ENCODE measurements at places on chromosomes 16 and 17. TPM values are rescaled to one million over a fixed set of nuclear protein-coding genes. Genes with fewer than 3 reads are reported as not detected.
A peak's percentile ranks its signal among the peaks of the same experiment; 100 is the strongest.

The TBC1D28 gene
- total RNA-seq, result not detected

The TAC4 gene
- not detected for total RNA-seq

The SCNN1B gene
- not detected for total RNA-seq

The ASGR1 gene
- total RNA-seq, result 1.1 TPM

The HEATR9 gene
- total RNA-seq, result 6.7 TPM

The HOXB13 gene
- total RNA-seq, result not detected

- no peak for DNase-seq
- peaks cover 30% of the 10 kb centered on the region for H3K27me3 ChIP-seq
- peak overlapping the region; percentile 64 for H3K27ac ChIP-seq
- H3K4me1 ChIP-seq, result peaks cover 35% of the 10 kb centered on the region
- peak overlapping the region; percentile 86 for H3K4me3 ChIP-seq
Observed at GRCh38 chr17:40063187-40063771, 514 bp downstream of the THRA start.

DNA sequence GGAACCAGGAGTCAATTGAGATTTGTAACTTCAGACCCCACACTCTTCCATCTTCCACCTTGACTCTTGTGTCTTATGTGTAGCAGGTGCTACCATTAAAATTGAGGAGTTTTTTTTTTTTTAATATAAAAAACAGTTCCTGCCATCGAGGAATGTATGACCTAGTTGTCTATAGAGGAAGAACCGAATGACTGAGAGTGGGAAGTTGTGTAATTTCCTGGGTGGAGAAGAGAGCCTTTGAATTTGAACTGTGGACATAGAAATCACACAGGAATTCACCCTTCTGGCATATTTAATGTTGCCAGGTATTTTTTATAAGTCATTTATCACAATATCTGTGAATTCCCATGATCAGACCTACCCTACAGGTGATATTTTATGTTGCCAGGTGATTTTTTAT is 22.0 kb downstream of the SP2 start:
- H3K36me3 ChIP-seq, result peaks cover 9% of the 10 kb centered on the region
- DNase-seq, result no peak
- H3K27ac ChIP-seq, result no peak overlapping the region
- H3K4me1 ChIP-seq, result peaks cover 5% of the 10 kb centered on the region
- H3K27me3 ChIP-seq, result no peaks in the 10 kb centered on the region
- no peak overlapping the region for H3K4me3 ChIP-seq

GRCh38 chr17:27569257-27569722 is 61.7 kb upstream of the LGALS9 start:
- H3K27me3 ChIP-seq, result no peaks in the 10 kb centered on the region
- H3K4me3 ChIP-seq, result no peak overlapping the region
- H3K27ac ChIP-seq, result peak overlapping the region; percentile 61

DNA sequence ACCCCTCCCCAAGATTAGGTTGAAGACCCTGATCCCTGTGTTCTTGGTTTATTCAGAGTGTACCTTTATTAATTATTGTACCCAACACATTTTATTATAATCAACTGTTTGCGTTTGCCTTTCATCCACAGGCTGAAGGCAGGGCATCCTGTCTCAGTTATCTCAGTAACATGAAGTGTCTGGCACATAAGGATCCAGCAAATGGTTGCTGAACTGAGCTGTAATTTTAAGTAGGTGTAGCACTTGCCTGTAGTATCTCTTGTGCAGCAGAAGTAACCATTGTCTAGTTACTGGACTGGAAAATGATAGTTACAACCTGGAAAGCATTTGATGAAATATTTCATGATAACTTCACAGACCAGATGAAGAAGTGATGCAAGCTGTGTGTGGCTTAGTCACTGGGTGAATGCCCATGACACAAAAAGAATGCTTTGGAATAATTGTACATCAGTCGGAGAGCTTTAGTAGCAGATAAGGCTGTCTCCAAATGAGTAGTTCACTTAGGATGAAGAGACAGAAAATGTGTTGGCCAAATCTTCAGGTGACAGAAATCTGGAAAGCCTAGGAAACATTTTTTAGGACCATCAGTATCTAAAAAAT is 56.6 kb downstream of the ESRP2 start:
- DNase-seq, result no peak
- H3K27me3 ChIP-seq, result no peaks in the 10 kb centered on the region
- no peak overlapping the region for H3K27ac ChIP-seq

DNA sequence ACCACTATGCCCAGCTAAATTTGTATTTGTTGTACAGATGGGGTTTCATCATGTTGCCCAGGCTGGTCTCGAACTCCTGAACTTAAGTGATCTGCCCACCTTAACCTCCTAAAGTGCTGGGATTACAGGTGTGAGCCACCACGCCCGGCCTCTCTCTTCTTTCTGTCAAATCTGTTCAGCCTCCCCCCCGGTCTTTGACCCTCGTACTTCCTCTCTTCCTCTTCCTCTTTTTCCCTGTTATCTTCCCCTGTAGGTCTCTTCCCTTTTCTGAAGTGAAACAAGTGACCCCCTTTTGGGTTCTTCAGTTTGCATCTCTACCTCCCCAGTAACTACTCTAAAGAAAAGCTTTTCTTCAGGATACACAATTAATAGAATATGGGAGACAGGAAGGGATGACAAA is 31.7 kb upstream of the DHX40 start:
- H3K27me3 ChIP-seq, result peaks cover 17% of the 10 kb centered on the region
- no peaks in the 10 kb centered on the region for H3K36me3 ChIP-seq
- H3K4me1 ChIP-seq, result peaks cover 2% of the 10 kb centered on the region
- DNase-seq, result no peak

GRCh38 chr16:30656974-30657865 is 1.0 kb upstream of the FBRS start:
- H3K4me3 ChIP-seq, result peak overlapping the region; percentile 81
- H3K36me3 ChIP-seq, result peaks cover 24% of the 10 kb centered on the region
- H3K27me3 ChIP-seq, result no peaks in the 10 kb centered on the region
- peaks cover 34% of the 10 kb centered on the region for H3K4me1 ChIP-seq
- no peak for DNase-seq
- peak overlapping the region; percentile 86 for H3K27ac ChIP-seq

DNA sequence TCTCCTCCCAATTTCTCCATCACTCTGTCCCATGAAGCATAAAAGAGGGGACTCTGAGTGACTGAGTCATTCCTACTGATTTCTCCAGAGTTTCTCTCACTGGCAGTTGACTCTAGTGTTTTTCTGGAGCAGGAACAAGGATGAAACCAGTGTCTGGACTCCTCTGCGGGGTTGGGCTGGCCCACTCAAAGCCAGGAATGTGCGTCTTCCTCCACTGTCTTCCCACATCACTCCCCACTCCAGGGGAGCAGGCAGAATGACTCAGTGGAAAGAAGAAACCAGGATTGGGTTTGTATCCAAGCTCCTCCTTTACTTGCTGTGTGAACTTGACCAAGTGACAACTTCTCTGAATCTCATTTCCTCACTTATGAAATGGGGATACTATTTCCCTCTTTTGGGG is 497.5 kb upstream of the SALL1 start:
- no peaks in the 10 kb centered on the region for H3K27me3 ChIP-seq
- no peaks in the 10 kb centered on the region for H3K36me3 ChIP-seq
- no peak overlapping the region for H3K4me3 ChIP-seq
- DNase-seq, result no peak
- H3K4me1 ChIP-seq, result no peaks in the 10 kb centered on the region

DNA sequence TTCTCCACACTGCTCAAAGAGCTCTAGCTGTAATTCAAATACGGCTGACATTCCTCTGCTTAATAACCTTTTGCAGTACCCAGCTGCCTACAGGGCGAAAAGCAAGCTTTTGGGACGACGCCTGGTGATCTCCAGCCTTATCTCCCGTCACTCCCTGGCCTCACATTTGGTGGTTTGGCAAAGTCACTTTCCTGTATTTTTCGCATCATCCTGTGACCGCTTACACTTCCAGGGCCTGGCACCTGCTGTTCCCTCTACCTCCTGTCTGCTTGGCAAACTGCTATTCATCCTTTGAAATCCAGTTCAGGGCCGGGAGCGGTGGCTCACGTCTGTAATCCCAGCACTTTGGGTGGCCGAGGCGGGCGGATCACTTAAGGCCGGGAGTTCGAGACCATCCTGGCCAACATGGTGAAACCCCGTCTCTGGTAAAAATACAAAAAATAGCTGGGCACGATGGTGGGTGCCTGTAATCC is 2.7 kb upstream of the BHLHA9 start:
- peaks cover 34% of the 10 kb centered on the region for H3K27me3 ChIP-seq
- H3K4me1 ChIP-seq, result peaks cover 13% of the 10 kb centered on the region
- DNase-seq, result no peak
- H3K36me3 ChIP-seq, result no peaks in the 10 kb centered on the region

DNA sequence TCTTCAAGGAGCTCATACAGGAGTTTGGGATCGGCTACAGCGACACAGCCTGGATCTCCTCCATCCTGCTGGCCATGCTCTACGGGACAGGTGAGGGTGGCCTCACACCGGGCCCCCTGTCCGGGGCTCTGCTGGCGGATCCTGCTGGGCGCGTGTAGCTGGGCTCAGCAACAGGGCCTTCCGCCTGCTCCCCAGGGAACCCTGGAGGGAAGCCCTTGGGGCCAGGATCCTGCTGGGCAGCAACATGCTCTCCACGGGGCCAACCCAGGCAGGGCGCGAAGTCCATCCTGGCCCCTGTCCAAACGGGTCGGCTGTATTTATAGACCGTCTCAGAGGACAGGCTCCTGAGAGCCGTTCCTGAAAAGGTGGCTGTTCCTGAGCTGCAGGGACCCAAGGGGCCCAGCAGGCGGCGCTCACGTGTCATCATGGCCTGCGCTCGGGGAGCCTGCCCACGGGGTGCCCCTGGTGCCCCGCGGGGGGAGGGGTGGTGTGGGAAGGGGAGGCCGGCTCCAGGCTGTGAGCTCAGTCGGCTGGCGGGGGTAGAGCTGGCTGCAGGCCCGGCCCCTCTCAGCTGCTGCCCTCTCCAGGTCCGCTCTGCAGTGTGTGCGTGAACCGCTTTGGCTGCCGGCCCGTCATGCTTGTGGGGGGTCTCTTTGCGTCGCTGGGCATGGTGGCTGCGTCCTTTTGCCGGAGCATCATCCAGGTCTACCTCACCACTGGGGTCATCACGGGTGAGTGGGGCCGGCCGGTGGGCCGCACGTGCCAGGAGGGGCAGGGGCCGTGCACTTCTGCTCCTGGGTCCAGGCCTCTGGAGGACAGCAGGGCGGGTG is 7.5 kb downstream of the SLC16A3 start:
- H3K27ac ChIP-seq, result no peak overlapping the region
- no peaks in the 10 kb centered on the region for H3K27me3 ChIP-seq
- peaks cover 26% of the 10 kb centered on the region for H3K4me1 ChIP-seq
- no peak overlapping the region for H3K4me3 ChIP-seq

- no peaks in the 10 kb centered on the region for H3K36me3 ChIP-seq
- no peak for DNase-seq
- peaks cover 2% of the 10 kb centered on the region for H3K27me3 ChIP-seq
- H3K4me1 ChIP-seq, result no peaks in the 10 kb centered on the region
- H3K4me3 ChIP-seq, result no peak overlapping the region
Observed at GRCh38 chr17:79280866-79281572, 206.4 kb downstream of the ENGASE start.

DNA sequence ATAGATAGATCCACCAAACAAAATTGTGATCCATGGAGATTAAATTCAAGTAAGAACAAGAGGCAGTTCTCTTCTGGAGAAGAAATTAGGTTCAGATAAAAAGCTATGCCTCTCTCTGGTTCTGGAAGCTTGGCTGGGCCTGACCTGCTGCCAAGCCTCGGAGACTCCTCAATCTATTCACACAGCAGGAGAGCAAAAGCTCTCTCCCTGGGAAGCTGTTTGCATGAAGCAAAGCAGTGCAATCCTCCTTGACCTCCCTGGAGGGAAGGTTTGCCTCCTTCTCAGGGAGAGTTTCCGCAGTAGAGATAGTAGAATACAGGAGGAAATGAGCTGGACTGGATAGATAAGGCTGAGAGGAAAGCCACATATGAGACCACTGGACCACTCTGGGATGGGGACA is 78.1 kb upstream of the GNAO1 start:
- no peak overlapping the region for H3K27ac ChIP-seq
- no peaks in the 10 kb centered on the region for H3K36me3 ChIP-seq
- DNase-seq, result no peak
- H3K4me1 ChIP-seq, result no peaks in the 10 kb centered on the region
- H3K4me3 ChIP-seq, result no peak overlapping the region

- no peak for DNase-seq
- H3K4me1 ChIP-seq, result no peaks in the 10 kb centered on the region
- H3K4me3 ChIP-seq, result no peak overlapping the region
Observed at GRCh38 chr16:53752560-53752959, 48.6 kb downstream of the FTO start.

DNA sequence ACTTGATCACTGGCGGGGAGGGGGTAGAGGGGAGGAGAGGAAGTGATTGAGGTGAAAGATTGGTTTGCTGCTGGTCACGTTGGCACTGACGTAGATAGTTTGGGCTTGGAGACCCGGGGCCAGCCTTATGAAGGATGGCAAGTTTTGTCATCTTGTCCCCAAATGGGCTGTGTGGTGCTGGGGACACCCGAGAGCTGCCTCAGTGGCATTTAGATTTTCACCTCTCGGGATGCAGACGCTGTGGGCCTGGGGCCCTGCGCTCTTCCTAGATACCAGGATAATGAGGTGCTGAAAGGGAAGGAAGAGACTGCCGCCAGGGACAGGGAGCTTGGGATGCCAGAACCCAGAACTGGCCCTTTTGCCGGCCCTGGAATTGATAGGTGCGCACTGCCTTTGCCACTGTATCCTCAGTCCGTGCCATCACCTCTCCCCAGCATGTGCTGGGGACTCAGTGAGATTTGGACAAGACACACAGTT is 1.4 kb upstream of the SOCS3 start:
- H3K4me1 ChIP-seq, result peaks cover 35% of the 10 kb centered on the region
- no peak for DNase-seq
- H3K4me3 ChIP-seq, result no peak overlapping the region
- H3K36me3 ChIP-seq, result peaks cover 5% of the 10 kb centered on the region
- H3K27ac ChIP-seq, result no peak overlapping the region

GRCh38 chr17:57705921-57706695 is 39.0 kb downstream of the CCDC182 start:
- no peak overlapping the region for H3K27ac ChIP-seq
- no peak overlapping the region for H3K4me3 ChIP-seq
- peaks cover 4% of the 10 kb centered on the region for H3K27me3 ChIP-seq

DNA sequence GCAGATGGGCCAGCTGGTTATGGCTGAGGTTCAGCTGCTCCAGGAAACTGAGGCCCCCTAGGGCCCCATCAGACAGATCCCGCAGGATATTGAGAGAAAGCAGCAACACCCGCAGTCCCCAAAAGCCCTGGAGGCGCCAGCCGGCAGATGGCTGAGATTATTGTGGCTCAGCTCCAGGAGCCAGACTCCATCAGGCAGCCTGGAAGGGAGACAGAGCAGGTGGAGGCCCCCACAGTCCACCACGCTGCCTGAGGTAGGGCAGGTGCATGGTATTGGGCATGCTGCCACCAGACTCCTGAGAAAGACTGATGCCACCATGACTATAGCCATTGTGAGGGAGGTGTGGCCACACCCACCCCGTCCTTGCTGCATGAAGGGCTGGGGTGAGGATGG is 9.5 kb upstream of the TMEM101 start:
- peaks cover 1% of the 10 kb centered on the region for H3K36me3 ChIP-seq
- no peak for DNase-seq
- H3K27ac ChIP-seq, result no peak overlapping the region
- H3K4me3 ChIP-seq, result no peak overlapping the region
- H3K4me1 ChIP-seq, result peaks cover 1% of the 10 kb centered on the region
- H3K27me3 ChIP-seq, result no peaks in the 10 kb centered on the region
